Renal cortex interstitium (tissue), 15 donors: ENCODE measurements at places on chromosomes 1 and 21. TPM values are rescaled to one million over a fixed set of nuclear protein-coding genes. Genes with fewer than 3 reads are reported as not detected.

The EFNA1 gene
- polyA plus RNA-seq, result 78.9 TPM

The HSPB7 gene
- polyA plus RNA-seq, result 3.6 TPM

The C21orf91 gene
- 29.7 TPM for polyA plus RNA-seq

The CA6 gene
- polyA plus RNA-seq, result 0.17 TPM

The CD84 gene
- polyA plus RNA-seq, result 1.2 TPM

The BTBD19 gene
- polyA plus RNA-seq, result 25.7 TPM

The OR2T33 gene
- polyA plus RNA-seq, result not detected

The KIF17 gene
- 5.8 TPM for polyA plus RNA-seq

The EDN2 gene
- 0.51 TPM for polyA plus RNA-seq

The ADAMTS5 gene
- 28.4 TPM for polyA plus RNA-seq

The VSIG8 gene
- polyA plus RNA-seq, result 1.2 TPM

The OVAAL gene
- polyA plus RNA-seq, result not detected

The KCNH1 gene
- polyA plus RNA-seq, result 0.73 TPM

The MAD2L2 gene
- 44.7 TPM for polyA plus RNA-seq

The KRTAP13-2 gene
- polyA plus RNA-seq, result not detected

The MARK1 gene
- 9.2 TPM for polyA plus RNA-seq

The RNU1-3 gene
- polyA plus RNA-seq, result not detected

The RAB25 gene
- 47.6 TPM for polyA plus RNA-seq

The LHX8 gene
- not detected for polyA plus RNA-seq

The TNFRSF4 gene
- 1.1 TPM for polyA plus RNA-seq

The HLX gene
- polyA plus RNA-seq, result 12.0 TPM

The APOBEC4 gene
- not detected for polyA plus RNA-seq

The NRAS gene
- polyA plus RNA-seq, result 60.8 TPM

The INTS3 gene
- 107 TPM for polyA plus RNA-seq

The PDE9A gene
- 54.3 TPM for polyA plus RNA-seq

The CYP4A11 gene
- polyA plus RNA-seq, result 61.9 TPM

The SRSF11 gene
- polyA plus RNA-seq, result 325 TPM

The SYT6 gene
- polyA plus RNA-seq, result 1.5 TPM

The ARHGAP30 gene
- polyA plus RNA-seq, result 2.5 TPM

The SLC16A4 gene
- 113 TPM for polyA plus RNA-seq

The VWA1 gene
- 62.4 TPM for polyA plus RNA-seq

The NHLH1 gene
- polyA plus RNA-seq, result 0.12 TPM

The PTGFR gene
- polyA plus RNA-seq, result 0.33 TPM

The DLGAP3 gene
- polyA plus RNA-seq, result 3.0 TPM

The H3-3A gene
- polyA plus RNA-seq, result 1,156 TPM

The CFAP141 gene
- not detected for polyA plus RNA-seq

The DNAI4 gene
- polyA plus RNA-seq, result 16.2 TPM

The OR10J1 gene
- not detected for polyA plus RNA-seq
